ENCODE measurements at places on chromosomes 2 and 18.

GRCh38 chr2:102149644-102150455, 7.3 kb downstream of the IL1R1 start:
- no peak overlapping the region for H3K27ac ChIP-seq
- H3K4me3 ChIP-seq, result no peak overlapping the region
- DNase-seq, result no peak

GRCh38 chr2:12665334-12665733, 51.4 kb upstream of the TRIB2 start:
- DNase-seq, result no peak
- H3K27me3 ChIP-seq, result no peaks in the 10 kb centered on the region
- no peaks in the 10 kb centered on the region for H3K36me3 ChIP-seq
- H3K4me3 ChIP-seq, result no peak overlapping the region
- H3K27ac ChIP-seq, result no peak overlapping the region
- H3K4me1 ChIP-seq, result no peaks in the 10 kb centered on the region

- DNase-seq, result no peak
- H3K27ac ChIP-seq, result no peak overlapping the region
- H3K4me1 ChIP-seq, result no peaks in the 10 kb centered on the region
Observed at GRCh38 chr18:42807887-42808286, 307.6 kb downstream of the RIT2 start.

DNA sequence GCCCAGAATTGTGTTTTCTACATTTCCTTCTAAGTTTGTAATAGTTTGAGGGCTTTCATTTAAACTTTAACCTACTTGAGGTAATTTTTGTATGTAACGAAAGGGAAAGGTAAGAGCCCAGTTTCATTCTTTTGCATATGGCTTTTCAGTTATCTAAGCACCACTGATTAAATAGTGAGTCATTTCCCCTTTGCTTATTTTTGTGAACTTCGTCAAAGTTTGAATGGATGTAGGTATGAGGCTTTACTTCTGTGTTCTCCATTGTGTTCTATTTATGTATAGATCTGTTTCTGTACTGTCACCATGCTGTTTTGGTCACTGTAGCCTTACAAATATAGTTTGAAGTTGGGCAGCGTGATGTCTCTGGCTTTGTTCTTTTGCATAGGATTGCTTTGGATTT, 944.8 kb upstream of the CNTNAP5 start:
- DNase-seq, result no peak
- H3K27ac ChIP-seq, result no peak overlapping the region
- H3K36me3 ChIP-seq, result no peaks in the 10 kb centered on the region
- H3K4me3 ChIP-seq, result no peak overlapping the region

DNA sequence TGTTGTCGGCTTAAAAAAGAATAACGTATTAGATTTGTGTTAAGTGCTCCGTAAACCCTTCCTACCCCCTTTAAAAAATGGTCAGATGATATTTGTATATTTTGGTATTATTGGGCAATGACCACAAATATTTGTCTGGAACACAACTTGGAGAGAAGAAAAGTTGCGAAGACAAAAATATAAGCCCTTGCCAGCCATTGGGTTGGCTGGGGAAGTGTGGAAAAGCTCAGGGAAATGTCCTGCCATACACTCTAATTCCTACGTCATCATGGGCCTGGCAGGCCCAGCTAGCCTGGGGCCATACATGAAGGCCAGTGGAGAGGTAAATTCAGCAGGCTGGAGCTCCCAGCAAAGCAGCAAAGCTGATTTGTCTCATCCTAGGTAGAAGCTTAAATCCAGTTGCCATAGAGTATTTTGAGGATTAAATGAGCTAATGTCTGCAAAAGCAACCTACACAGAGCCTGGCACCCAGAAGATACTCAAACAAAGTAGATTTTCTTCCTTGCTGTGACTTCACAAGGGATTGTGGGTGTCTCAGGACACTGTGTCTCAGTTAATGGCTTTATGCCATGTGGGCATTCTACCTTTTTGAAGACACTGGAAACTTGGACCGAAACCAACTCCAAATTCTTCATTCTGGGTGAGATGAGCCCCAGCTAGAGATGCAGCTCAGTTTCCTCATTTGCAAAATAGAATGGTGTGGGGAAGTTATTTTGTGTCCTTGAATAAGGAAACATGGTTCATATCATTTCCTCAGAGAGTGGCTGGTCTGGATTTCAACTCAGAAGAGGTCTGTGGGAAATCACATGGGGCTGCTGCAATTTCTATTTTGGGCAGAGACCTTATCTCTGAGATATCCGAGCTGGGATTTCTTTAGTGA, 87.9 kb upstream of the MAP4K3 start:
- H3K27ac ChIP-seq, result no peak overlapping the region
- no peaks in the 10 kb centered on the region for H3K4me1 ChIP-seq
- no peaks in the 10 kb centered on the region for H3K27me3 ChIP-seq
- DNase-seq, result no peak
- H3K4me3 ChIP-seq, result no peak overlapping the region

DNA sequence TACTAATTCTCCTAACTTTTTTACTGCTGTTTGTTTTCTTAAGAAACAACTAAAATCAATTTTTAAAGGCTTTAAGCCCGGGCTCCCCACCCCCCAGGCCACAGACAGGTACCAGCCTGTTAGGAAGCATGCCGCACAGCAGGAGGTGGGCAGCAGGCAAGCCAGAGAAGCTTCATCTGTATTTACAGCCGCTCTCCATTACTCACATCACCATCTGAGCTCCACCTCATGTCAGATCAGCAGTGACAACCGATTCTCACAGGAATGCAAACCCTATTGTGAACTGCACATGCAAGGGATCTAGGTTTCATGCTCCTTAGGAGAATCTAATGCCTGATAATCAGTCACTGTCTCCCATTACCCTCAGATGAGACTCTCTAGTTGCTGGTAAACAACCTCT, 517.0 kb downstream of the NRXN1 start:
- H3K27me3 ChIP-seq, result no peaks in the 10 kb centered on the region
- no peaks in the 10 kb centered on the region for H3K4me1 ChIP-seq
- H3K27ac ChIP-seq, result no peak overlapping the region
- H3K4me3 ChIP-seq, result no peak overlapping the region
- DNase-seq, result no peak

- H3K4me3 ChIP-seq, result no peak overlapping the region
- no peaks in the 10 kb centered on the region for H3K36me3 ChIP-seq
- no peak overlapping the region for H3K27ac ChIP-seq
- DNase-seq, result peak; percentile 65
Observed at GRCh38 chr18:48445540-48445939, 36.4 kb upstream of the ZBTB7C start.

DNA sequence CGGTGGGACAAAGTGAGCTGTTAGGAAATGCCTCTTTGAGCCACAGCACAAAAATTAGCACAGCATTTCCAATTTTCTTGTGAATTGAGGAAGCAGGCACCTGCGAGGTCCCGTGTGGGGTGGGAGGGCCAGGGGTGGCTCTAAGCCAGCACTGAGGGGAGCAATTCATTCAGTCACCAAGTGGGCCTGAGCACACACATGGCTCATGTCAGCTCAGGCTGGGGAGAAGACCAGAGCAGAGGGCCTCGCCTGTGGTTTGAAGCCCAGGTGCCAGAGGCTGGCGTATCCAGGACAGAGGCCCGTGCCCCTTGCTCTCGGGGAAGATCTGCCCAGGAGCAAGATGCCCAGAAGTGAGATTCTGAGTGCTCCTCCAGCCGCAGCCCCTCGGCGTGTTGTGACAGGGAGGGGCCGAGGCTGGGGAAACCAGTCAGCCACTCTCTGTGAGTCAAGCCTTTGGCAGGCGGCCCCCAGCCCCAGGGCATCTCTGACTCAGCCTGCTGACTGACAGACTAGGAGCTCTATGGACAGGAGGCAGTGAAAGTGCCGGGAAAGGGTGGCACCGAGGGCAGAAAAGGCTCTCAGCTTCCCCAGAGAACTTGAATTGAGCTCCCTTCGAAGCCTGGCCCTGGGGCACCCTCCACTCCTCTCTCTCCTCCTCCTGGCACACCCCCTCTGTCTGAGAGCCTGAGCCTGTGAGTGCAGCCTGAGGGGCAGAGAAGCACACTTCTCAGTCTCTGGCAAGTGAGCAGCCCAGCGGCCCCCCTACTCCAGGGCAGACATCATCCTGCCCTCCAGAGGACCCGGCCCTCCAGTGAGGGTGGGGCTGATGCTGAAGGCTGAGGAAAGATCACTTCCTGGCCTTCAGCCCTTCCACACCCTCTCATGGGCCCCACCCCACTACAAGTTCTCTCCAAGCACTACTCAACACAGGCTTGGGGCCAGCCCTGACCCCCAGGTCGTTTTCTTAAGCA, 32.3 kb downstream of the CYP26B1 start:
- no peaks in the 10 kb centered on the region for H3K36me3 ChIP-seq
- DNase-seq, result no peak
- H3K27ac ChIP-seq, result no peak overlapping the region
- no peak overlapping the region for H3K4me3 ChIP-seq

DNA sequence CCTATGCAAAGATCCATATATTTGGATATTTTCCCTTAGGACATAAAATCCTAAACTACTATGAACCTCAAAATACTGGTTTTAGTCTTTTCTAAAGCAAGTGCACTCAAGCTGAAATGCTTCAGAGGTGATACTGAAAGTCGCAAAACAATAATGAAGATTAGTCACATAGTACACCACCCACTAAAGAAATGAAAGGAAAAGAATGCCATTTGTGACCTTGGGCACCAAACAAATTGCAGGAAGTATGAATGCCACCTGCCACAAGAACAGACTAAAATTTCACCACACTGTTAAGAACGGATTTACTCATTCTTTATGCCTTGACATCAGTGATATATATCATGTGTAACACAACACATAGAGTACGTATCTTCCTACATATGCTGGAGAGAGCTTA, 161.5 kb downstream of the ZNF521 start:
- DNase-seq, result no peak
- no peak overlapping the region for H3K27ac ChIP-seq
- H3K36me3 ChIP-seq, result no peaks in the 10 kb centered on the region
- no peaks in the 10 kb centered on the region for H3K27me3 ChIP-seq
- no peak overlapping the region for H3K4me3 ChIP-seq

DNA sequence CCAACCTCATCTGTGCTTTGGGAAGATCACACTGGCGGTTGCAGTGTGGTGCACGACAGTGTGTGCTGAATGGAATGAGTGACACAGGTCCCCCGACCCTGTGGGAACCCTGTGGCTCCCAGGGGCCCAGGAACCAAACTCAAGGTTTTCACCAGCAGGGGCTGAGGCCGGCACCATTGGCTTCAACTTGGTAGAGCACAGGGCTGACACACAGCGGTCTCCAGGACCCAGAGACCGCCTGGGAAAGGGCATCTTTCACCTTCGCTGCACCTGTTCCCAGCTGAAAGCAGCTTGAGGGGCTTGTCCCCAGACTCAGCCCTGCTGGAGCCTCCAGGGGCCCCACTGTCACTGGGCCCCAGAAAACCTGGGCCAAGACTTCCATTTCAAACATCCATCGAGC, 59.0 kb upstream of the ODC1 start:
- no peak overlapping the region for H3K4me3 ChIP-seq
- no peak overlapping the region for H3K27ac ChIP-seq
- DNase-seq, result no peak
- no peaks in the 10 kb centered on the region for H3K4me1 ChIP-seq
- no peaks in the 10 kb centered on the region for H3K36me3 ChIP-seq
- no peaks in the 10 kb centered on the region for H3K27me3 ChIP-seq

GRCh38 chr18:55106466-55106865, 147.2 kb upstream of the CCDC68 start:
- no peak overlapping the region for H3K27ac ChIP-seq
- H3K27me3 ChIP-seq, result no peaks in the 10 kb centered on the region
- no peak for DNase-seq
- no peaks in the 10 kb centered on the region for H3K4me1 ChIP-seq
- H3K4me3 ChIP-seq, result no peak overlapping the region

DNA sequence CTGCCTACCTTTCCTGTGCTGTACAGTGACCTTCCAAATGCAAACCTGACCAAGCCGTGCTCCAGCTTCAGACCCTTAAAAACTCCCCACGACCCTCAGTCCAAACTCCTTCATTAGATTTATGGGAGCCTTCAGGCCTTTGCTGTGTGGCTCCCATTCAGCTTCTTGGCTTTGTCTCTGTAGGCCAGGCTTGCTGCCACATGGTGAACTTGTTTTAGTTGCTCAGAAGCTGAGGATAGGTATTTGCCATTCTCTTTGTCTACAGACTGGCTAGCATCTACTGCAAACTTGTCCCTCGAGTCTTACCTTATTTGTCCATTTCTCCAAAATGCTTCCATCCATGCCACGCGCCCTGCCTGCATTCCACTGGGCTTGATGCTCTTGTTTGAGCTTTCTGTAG, 49.1 kb downstream of the SOX11 start:
- H3K27ac ChIP-seq, result no peak overlapping the region
- H3K4me3 ChIP-seq, result no peak overlapping the region
- H3K27me3 ChIP-seq, result no peaks in the 10 kb centered on the region

DNA sequence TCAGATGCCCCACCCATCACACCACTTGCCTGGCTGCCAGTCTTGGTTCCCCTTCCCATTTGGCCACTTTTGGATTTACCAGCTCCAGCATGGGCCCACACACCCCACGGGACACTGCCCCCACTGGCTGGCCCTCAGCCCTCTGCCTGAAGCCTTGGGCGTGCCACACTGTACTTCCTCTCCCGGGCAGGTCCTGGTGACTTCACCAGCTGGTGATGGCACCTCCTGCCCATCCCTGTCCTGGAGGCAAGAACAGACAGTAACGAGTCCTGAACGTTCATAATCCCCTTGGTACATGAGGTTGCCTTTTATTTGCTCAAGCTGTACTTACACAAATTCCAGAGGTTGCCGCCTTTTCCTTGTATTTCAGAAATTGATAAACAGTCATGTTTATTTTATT, 81.1 kb downstream of the TMEM17 start:
- H3K27me3 ChIP-seq, result no peaks in the 10 kb centered on the region
- no peaks in the 10 kb centered on the region for H3K4me1 ChIP-seq
- no peaks in the 10 kb centered on the region for H3K36me3 ChIP-seq
- no peak overlapping the region for H3K4me3 ChIP-seq
- H3K27ac ChIP-seq, result no peak overlapping the region

- no peak overlapping the region for H3K27ac ChIP-seq
- no peak overlapping the region for H3K4me3 ChIP-seq
- peaks cover 18% of the 10 kb centered on the region for H3K4me1 ChIP-seq
- no peaks in the 10 kb centered on the region for H3K27me3 ChIP-seq
Observed at GRCh38 chr18:76385681-76385975, 109.4 kb downstream of the ZNF516 start.

- peak overlapping the region; percentile 29 for H3K4me3 ChIP-seq
- H3K27ac ChIP-seq, result no peak overlapping the region
- no peak for DNase-seq
- no peaks in the 10 kb centered on the region for H3K36me3 ChIP-seq
Observed at GRCh38 chr18:49560624-49561288, 1.1 kb upstream of the LIPG start.

- no peak overlapping the region for H3K4me3 ChIP-seq
- no peak for DNase-seq
- H3K4me1 ChIP-seq, result no peaks in the 10 kb centered on the region
- no peaks in the 10 kb centered on the region for H3K27me3 ChIP-seq
Observed at GRCh38 chr2:6556755-6557154, 309.0 kb downstream of the CMPK2 start.

GRCh38 chr18:49241852-49242251, 218.6 kb downstream of the DYM start:
- H3K4me3 ChIP-seq, result no peak overlapping the region
- no peak for DNase-seq
- no peaks in the 10 kb centered on the region for H3K36me3 ChIP-seq
- no peak overlapping the region for H3K27ac ChIP-seq
- no peaks in the 10 kb centered on the region for H3K4me1 ChIP-seq
- no peaks in the 10 kb centered on the region for H3K27me3 ChIP-seq

- no peak overlapping the region for H3K27ac ChIP-seq
- H3K27me3 ChIP-seq, result no peaks in the 10 kb centered on the region
- H3K4me1 ChIP-seq, result no peaks in the 10 kb centered on the region
- DNase-seq, result no peak
- H3K36me3 ChIP-seq, result no peaks in the 10 kb centered on the region
Observed at GRCh38 chr18:32278177-32278799, 88.4 kb downstream of the MEP1B start.

Measured in CD4-positive, alpha-beta memory T cell (primary cell).